ENCODE measurements at places on chromosomes 7 and 10.

GRCh38 chr10:101672536-101672935 is 22.4 kb downstream of the FBXW4 start:
- DNase-seq: no peak

DNA sequence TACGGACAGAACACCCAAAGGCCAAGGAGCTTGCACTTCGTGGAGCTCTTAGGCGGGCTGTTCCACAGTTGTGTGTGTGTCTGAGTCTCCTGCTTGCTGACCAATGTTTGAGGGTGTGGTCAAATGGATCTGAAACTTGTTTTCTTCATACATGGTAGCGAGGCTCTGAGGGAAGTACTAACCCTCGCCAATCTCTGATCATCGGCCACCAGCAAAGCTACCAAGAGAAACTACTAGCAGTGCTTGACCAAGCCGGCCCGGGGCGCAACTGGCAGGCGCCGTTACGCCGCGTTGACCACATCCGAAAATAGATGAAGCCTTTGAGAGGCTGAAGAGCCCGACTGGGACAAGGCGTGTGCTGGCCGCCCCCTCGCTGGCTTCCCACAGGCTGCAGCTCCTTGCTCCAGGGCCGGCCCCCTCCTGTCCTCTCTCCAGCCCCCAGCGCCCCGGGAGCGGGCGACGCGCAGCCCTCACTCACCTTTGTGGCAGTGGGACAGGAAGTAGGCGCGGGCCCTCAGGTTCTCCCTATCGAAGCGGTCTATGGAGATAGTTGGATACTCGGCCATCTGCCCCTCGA is 384 bp downstream of the DCLRE1C start:
- DNase-seq: peak; percentile 57

- DNase-seq: peak; percentile 55
These were observed 219.6 kb downstream of the PHF14 start for GRCh38 chr7:11193131-11193867.

GRCh38 chr10:101897633-101898032 is 54.0 kb upstream of the KCNIP2 start:
- peak; percentile 35 for DNase-seq

- DNase-seq: no peak
These were observed 113.5 kb downstream of the PLCE1 start for GRCh38 chr10:94107191-94107590.

DNA sequence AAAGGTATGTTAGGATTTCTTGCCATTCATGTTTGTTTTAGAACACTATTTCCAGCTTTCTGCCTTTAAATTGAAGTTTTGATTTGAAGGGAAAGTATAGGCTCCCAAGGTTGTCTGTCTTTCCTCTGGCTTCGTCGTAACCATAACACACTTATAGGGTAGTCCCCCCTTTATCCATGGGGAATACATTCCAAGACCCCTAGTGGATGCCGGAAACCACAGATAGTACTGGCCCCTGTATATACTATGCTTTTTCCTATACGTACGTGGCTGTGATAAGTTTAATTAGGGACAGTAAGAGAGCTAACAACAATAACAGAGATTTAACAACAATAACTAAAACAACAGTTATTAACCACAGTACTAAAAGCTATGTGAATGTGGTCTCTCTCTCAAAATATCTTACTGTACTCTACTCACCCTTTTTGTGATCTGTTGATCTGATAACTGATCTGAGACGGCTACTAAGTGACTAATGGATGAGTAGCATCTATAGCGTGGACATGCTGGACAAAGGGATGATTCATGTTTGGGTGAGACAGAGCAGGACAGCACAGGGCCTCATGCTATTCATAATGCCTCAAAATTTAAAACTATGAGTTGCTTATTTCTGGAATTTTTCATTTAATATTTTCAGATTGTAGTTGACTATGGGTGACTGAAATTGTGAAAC is 273.1 kb downstream of the AUTS2 start:
- peak; percentile 75 for DNase-seq

Measured in stromal cell of bone marrow (primary cell).